ENCODE measurements at places on chromosomes 5 and 9. TPM values are rescaled to one million over a fixed set of nuclear protein-coding genes. Genes with fewer than 3 reads are reported as not detected.

The ANKRD34B gene
- total RNA-seq, result not detected

- DNase-seq, result no peak
Measured at GRCh38 chr5:10595293-10595671, 31.4 kb downstream of the ANKRD33B start.

The PCDHB7 gene
- not detected for total RNA-seq

DNA sequence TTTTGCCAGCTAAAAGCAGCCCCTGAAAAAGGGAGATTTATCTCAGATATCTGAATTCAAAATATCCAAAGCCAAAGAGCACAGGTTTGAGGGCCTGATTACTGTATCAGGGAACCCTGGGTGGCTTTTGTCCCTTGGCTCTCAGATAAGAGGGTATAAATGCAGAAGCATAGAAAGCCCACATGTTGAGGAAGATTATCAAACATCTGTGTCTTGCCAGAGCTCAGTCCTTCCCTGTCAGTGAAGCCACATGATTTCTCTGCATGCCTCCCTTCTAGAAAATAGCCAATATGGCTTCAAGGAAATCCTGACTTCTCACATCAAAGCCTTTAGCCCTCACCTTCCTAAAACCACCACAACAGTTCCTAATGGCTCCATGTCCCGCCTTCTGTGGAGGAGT, 408.0 kb upstream of the DMAC1 start:
- DNase-seq, result no peak

DNA sequence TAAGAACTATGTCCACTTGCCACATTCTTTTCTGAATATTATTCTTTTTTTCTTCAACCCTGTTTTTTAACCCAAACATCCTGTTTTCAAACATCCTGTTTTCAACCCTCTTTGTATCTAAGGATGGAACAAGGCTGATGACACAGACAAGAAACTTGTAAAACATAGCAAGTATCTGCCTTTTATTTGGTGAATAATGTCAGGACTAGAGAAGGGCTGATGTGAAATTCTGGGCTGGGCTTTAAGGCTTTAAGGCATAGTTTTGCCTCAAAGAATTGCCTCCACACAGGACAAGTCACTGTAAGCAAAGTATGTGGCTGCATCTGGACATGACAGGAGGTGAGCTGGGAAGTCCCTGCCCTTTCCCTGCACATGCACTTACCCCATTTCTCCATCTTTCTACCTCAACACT, 42.5 kb upstream of the RIC1 start:
- no peak for DNase-seq

The CTSV gene
- total RNA-seq, result 18.6 TPM

- DNase-seq, result no peak
Measured at GRCh38 chr5:173242079-173242478, 7.1 kb upstream of the NKX2-5 start.

DNA sequence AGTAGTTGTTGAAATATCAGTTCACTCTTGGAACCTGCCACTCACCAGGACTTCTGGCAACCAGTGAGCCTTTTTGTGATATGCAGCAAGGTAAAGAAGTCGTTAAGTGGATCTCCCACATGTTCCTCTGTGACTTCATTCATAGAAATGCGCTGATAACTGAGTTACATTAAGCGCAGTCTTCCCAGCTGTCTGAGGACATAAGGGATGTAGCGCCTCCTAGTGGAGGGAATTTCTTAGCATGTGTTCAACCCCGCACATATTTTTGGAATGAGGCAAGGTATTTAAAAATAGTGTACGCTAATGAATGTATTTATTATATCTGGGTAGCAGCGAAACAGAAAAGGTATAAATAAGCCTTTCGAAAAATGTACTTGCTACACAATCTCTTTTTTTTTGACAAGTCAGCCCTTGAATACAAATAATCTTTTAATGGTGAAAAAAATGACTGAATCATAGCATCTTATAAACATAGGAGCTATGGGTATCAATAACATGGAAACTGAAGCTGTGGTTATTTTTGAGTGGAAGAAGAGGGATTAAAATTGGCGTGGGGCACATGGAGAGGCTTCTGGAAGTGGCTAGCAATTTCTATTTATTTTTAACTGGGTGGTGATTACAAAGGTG, 38.0 kb downstream of the PALM2AKAP2 start:
- DNase-seq, result peak; percentile 33

DNA sequence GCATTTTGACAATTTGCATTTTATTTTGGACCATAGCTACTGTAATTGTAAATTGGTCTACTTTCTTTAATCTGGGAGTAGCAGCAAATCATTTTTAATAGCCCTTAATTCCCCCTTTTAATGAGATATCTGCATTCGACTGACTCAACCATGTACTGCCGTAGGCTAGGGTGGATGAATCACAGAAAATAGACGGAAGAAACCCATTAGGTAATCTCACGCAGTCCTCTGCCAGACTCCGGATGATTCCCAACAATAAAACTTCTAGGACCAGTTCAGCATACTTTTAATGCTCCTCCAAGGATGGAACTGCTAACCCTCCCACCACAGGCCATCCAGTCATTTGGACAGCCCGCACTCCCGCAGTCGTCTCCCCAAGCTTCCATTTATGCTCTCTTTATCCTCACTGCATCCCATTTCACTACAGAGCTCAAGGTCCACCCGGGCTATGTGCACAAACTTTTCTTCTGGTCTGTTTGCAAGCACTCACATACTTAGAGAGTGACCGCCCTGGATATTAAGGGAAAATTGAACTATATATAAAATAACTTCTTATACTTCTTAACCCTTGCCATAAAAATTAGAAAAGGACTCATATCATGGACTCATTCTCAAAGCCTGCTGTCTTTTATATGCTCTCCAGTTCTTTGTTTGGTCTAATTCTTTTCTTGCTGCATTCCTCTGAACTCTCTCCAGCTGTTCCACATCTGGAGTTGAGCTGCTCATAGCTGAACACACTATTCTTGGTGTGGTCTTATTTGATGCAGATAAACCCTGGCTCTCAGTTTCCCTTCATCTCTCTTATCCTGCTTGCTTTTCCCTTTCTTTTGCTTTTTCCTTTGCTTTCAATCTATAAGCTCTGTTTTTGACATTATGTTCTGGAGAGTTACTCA, 326.6 kb downstream of the ARL15 start:
- no peak for DNase-seq

DNA sequence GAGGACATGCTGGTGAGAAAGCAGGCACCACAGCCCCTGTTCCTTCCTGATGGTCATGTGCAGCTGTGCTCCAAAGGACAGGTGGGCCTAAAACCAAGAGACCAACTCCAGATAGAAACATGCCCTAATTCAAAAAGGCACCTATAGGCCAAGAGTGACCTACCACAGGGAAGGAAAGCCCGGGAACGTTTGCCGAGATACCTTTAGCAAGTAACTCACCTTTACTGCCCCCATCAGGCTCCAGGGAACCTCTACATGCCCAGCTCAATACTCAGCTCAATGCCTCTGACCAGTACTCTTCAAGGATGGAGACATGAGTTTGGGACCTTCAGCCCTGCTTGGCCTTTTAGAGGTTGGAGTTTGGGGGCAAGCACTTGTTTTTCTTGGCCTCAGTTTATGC, 172.8 kb upstream of the FSTL4 start:
- DNase-seq, result no peak

DNA sequence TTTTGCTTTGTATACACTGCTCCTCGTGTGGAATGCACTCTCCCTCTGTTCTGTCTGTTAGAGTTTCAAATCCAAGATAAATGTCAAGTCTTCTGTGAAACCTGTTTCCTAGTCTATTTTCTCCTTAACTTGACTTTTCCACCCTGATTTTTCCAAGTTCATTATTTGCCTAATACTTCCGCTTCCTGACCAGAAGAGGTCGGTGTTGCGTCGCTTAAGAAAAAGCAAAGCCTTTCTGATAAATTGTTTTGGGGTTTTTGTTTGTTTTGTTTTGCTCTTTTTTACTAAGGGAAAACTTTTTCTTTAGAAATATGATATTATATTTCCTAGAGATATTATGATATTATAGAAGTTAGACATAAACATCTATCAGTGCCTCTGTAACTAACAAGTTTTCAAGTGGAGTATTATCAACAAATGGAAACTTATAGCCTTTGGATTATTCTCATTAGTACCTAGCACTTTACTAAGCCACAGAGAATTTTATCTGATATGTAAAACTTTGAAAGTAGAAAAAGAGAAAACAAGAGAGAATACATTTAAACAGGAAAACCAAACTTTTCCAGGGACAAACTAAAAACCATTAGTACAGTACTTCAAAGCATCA, 55.8 kb downstream of the PHAX start:
- peak; percentile 53 for DNase-seq

DNA sequence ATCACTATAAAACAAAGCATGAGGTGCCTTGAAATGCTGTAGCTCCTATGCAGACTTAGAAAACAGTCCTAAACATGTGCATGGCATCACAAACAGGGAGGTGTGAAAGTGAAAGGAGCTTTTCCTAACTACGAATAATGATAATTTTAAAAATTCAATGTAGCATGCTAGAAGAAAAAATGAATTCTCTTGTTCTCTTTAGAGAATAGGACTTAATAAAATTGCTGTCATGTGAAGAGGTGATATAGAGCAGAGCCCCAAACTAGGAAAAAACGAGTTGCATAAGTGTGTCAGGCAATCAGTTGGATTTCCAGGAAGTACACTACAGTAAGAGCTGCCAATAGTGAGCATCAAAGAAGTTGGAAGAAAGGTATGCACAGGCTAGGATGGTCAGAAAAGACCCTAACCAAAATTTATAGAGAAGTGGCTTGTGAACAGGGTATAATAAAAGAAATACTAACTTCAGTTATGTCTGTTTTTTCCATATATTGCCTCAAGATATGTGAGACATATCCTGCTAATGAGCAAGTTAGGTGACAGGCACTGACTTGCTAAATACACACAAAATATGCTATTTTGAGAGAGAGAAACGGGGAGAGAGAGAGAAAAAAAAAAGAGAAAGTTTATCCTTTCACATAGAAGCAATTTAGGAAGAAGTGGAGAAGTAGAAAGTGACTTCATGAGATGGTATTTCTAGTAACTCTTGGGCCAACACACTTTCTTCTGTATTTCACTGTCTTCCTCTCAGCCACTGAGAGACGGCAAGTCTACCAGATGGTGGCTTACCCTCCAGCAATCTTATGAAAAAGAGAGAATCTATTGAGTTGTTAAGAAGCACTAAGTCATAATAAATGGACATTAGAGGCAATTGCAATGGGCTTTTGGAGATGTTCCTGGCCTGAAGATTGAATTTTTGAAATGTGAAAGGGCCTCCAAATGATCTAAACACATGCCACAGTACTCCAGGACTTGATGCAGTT, 18.0 kb downstream of the ITGA2 start:
- DNase-seq, result no peak

The APBA1 gene
- total RNA-seq, result 3.0 TPM

- DNase-seq, result no peak
Measured at GRCh38 chr5:170757182-170757601, 26.3 kb upstream of the GABRP start.

The BRINP1 gene
- total RNA-seq, result not detected

- no peak for DNase-seq
Measured at GRCh38 chr9:38010918-38011704, 57.9 kb downstream of the SHB start.

All from G401 (cell line).